Thoracic aorta (tissue), 2 donors: ENCODE measurements at places on chromosomes 4 and X. TPM values are rescaled to one million over a fixed set of nuclear protein-coding genes. Genes with fewer than 3 reads are reported as not detected.

The FAM184B gene
- not detected for total RNA-seq

The HSD17B13 gene
- total RNA-seq, result 0.54 TPM

The TMSB15A gene
- not detected for total RNA-seq

The PRSS12 gene
- total RNA-seq, result 0.27 TPM

The PPP2R2C gene
- 0.41 TPM for total RNA-seq

GRCh38 chr4:56859841-56860240 is 38.3 kb upstream of the SPINK2 start:
- no peaks in the 10 kb centered on the region for H3K27me3 ChIP-seq
- H3K4me3 ChIP-seq, result no peak overlapping the region
- peaks cover 14% of the 10 kb centered on the region for H3K4me1 ChIP-seq
- no peaks in the 10 kb centered on the region for H3K36me3 ChIP-seq
- H3K27ac ChIP-seq, result no peak overlapping the region

- no peaks in the 10 kb centered on the region for H3K27me3 ChIP-seq
- no peaks in the 10 kb centered on the region for H3K36me3 ChIP-seq
- H3K4me3 ChIP-seq, result no peak overlapping the region
- no peak overlapping the region for H3K27ac ChIP-seq
- DNase-seq, result no peak
Measured at GRCh38 chrX:20952180-20952579, 422.0 kb upstream of the CNKSR2 start.

DNA sequence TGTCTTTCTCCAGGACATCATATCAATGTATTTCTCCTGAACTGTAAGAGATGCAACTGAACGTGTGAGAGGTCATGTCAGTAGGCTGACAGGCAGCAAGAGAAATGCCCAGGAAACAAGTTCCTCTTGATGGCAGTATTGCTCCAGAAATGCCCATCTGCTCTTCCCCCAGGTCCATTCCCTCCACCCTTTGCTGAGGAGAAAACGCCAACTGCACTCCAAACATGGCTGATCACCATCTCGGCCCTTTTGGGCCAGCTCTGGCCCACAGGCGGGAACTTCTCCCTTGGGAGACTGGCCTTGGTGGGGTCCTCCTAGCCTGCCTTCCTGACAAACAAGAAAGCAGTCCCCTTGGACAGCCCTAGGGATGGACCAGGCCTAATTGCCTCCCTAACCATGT is 276.5 kb upstream of the AGTR2 start:
- H3K4me1 ChIP-seq, result no peaks in the 10 kb centered on the region
- DNase-seq, result no peak
- no peak overlapping the region for H3K4me3 ChIP-seq
- no peaks in the 10 kb centered on the region for H3K27me3 ChIP-seq

DNA sequence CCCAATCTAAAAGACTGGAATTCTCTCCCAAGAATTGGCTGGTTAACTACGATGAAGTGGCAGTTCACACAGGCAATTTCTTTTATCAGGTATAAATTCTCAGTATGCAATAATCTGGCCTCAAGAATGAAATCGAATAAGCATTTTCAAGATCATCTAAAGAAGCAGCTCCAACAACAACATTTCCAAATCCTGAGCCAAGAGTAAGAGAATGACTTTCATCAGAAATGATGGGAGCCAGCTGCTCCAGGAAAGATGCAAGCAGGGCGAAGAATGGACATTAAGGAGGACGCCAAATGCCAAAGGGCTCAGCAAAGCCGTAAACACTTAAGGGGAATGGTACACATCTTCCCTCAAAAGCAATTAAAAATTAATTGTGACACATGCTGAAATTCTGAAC is 12.0 kb downstream of the ADAMTS3 start:
- DNase-seq, result no peak
- no peaks in the 10 kb centered on the region for H3K4me1 ChIP-seq
- no peaks in the 10 kb centered on the region for H3K27me3 ChIP-seq
- no peaks in the 10 kb centered on the region for H3K36me3 ChIP-seq

DNA sequence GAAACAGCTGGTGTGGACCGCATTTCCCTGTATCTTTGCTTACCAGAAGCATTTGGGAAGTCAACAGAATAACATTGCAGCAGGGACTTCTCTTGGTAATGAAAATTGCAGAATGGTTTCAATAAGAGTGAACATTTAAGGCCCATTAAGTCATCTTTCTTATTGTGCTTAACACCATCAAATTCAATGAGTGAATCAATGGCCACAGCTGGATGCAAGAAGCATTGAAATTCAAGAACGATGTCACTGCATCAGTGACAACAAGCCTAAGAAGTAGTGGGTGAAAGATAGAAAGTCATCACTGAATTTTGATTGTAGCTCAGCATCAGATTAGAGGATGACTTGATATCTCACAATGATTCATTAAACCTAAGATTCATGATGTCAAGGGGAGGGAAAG is 93.9 kb upstream of the GPM6A start:
- H3K4me1 ChIP-seq, result no peaks in the 10 kb centered on the region
- DNase-seq, result no peak
- H3K27me3 ChIP-seq, result no peaks in the 10 kb centered on the region
- no peak overlapping the region for H3K4me3 ChIP-seq

GRCh38 chrX:6693051-6693450 is 158.1 kb upstream of the VCX3A start:
- no peaks in the 10 kb centered on the region for H3K36me3 ChIP-seq
- H3K4me3 ChIP-seq, result no peak overlapping the region
- no peak overlapping the region for H3K27ac ChIP-seq
- H3K27me3 ChIP-seq, result no peaks in the 10 kb centered on the region
- no peak for DNase-seq

DNA sequence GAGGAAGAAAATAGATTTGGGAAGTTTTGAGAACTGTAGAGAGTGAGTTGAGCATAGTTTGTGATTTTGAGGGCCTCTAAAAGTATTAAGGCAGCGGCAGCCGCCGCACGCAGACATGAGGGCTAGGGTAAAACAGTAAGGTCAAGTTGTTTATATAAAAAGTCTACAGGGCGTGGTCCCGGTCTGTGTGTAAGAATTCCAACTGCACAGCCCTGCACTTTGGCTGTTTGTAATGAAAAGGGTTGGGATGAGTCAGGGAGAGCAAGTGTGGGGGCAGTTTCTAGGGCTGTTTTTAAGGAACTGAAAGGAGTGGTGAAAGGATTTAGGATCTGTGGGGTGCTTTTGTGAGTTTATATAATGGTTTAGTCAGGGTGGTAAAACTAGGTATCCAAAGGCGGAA is 55.0 kb downstream of the BEX3 start:
- no peaks in the 10 kb centered on the region for H3K36me3 ChIP-seq
- no peak overlapping the region for H3K4me3 ChIP-seq
- DNase-seq, result no peak
- no peaks in the 10 kb centered on the region for H3K4me1 ChIP-seq

- H3K27me3 ChIP-seq, result no peaks in the 10 kb centered on the region
- H3K36me3 ChIP-seq, result no peaks in the 10 kb centered on the region
- no peak overlapping the region for H3K4me3 ChIP-seq
- H3K27ac ChIP-seq, result no peak overlapping the region
- DNase-seq, result no peak
Measured at GRCh38 chrX:17930850-17931249, 69.8 kb upstream of the RAI2 start.

GRCh38 chr4:82792912-82793649 is 5.5 kb downstream of the SCD5 start:
- no peaks in the 10 kb centered on the region for H3K27me3 ChIP-seq
- no peaks in the 10 kb centered on the region for H3K36me3 ChIP-seq
- peaks cover 8% of the 10 kb centered on the region for H3K4me1 ChIP-seq
- no peak for DNase-seq

DNA sequence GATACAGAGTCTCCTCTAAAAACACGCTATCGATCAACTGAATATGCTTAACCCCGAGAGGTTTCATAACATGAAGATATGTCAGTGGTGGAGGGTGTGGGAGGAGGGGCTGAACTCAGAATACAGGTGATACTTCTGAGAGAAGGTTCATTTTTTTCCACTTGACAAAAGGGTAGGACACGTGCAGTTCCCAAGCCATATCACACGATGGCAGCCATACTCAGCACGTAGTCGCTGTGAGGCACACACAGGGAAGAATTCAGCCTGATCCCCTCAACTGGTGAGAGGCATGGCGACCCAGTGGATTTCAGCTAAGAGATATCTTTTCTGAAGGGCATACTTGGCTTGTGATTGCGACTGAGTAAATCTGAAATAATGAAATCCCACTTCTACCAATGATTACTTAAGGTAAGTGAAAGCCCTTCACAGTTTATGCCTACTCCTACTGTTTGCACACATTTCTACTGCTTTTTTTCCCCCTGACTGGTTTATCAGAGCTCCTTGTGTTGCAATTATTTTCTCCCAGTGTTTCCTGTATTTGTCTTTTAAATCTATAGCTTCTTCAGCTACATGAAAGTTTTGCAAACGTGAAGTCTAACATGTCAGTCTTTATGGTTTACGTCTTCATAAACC is 133.1 kb downstream of the CORIN start:
- H3K4me3 ChIP-seq, result no peak overlapping the region
- no peak overlapping the region for H3K27ac ChIP-seq
- no peak for DNase-seq
- H3K4me1 ChIP-seq, result no peaks in the 10 kb centered on the region

DNA sequence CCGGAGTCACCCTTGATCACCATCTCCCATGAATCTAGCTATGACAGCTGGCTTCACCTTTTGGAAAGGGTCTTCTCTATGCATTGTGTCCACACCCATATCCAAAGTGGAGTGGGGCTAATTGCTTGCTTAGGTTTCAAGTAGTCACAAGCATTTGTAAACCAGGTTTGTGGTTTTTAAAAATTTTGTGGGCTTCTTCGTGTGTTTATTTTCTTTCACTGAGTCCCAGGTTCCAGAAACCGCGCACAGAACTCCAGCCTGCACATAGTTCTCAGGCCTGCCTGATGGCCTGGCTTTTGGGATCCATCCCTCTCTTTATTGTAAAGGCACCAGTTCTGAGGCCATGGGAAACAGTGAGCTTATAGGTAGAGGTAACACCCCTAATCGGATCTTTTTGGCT is 70.2 kb upstream of the TLR3 start:
- peaks cover 69% of the 10 kb centered on the region for H3K4me1 ChIP-seq
- DNase-seq, result no peak
- no peaks in the 10 kb centered on the region for H3K36me3 ChIP-seq
- no peaks in the 10 kb centered on the region for H3K27me3 ChIP-seq

GRCh38 chrX:137748827-137749226 is 182.9 kb downstream of the ZIC3 start:
- no peaks in the 10 kb centered on the region for H3K4me1 ChIP-seq
- H3K27ac ChIP-seq, result no peak overlapping the region
- no peak overlapping the region for H3K4me3 ChIP-seq

- no peaks in the 10 kb centered on the region for H3K36me3 ChIP-seq
- H3K4me3 ChIP-seq, result no peak overlapping the region
- H3K4me1 ChIP-seq, result no peaks in the 10 kb centered on the region
- H3K27me3 ChIP-seq, result no peaks in the 10 kb centered on the region
- DNase-seq, result no peak
- no peak overlapping the region for H3K27ac ChIP-seq
Measured at GRCh38 chr4:8610858-8611616, 18.5 kb downstream of the CPZ start.

DNA sequence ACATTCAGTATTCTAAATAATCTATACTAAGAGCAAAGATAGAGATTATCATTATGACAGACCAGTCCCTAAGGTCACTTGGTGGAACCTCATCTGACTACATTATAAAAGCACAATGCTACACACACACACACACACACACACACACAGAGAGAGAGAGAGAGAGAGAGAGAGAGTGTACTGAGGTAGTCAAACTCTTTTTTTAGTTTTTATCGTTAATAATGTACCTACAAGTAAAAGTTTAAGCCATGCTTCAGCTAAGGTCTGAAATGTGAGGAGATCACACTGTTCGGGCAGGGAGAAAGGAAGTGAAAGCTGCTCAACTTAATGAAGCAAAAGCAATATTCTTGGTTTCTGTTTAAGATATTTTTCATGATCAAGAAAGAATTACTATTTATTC is 75.8 kb upstream of the CCDC160 start:
- no peak overlapping the region for H3K4me3 ChIP-seq
- H3K36me3 ChIP-seq, result no peaks in the 10 kb centered on the region
- no peaks in the 10 kb centered on the region for H3K27me3 ChIP-seq
- H3K4me1 ChIP-seq, result no peaks in the 10 kb centered on the region
- no peak overlapping the region for H3K27ac ChIP-seq

DNA sequence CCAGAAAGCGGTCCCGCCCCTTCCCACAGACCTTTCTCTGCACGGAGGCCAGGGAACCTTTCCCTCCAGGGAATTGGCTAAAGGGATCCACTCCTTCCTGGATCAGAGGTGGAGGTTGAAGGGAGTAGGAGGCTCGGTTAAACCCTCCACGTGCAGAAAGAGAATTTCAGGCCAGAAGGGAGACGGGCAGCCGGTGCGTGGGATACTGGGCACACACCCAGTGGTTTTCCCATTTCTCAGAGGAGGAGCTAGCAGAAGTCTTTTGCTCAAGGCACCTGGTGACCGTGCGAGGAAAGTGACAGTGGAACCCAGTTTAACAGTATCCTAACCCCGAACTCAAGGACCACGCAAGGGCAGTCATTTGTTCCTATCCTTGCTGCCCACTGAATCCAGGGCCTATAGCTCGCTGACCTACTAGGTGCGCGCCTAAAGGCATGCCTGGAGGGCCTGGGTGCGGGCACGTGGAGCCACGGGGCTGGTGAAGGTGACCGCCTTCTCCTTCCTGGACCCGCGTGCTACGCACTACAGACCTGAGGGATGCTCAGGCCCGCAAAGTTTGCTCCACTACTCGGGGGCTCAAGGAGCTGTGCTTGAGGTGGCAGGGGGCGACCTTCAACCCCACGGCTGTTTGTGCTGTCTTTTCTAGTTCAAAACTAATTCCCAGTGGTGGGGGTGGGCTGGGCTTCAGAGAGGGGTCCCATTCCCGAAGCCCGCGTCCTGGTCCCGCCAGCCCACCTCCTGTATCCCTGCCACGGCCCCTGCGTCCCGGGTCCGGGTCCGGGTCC is 587 bp upstream of the AFF2 start:
- H3K4me3 ChIP-seq, result peak overlapping the region; percentile 58
- no peaks in the 10 kb centered on the region for H3K4me1 ChIP-seq

DNA sequence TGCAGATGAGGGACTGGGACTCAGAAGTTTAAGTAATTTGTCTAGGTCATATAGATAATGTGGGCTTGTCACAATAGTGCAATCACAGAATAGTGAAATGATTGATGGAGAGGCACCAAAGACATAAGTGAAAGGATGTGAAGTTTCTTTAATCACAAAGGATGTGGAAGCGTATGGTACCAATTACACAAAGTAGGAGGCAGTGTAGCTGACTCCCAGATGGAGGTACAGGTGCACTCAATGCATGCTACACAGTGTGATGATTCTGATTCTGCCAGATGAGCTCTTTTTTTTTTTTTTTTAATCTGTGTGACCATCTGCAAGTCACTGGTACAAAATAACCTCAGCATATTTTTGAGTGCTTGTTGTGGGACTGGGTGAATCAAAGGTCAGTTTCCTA is 411.3 kb downstream of the SPRY1 start:
- no peak overlapping the region for H3K27ac ChIP-seq
- H3K4me3 ChIP-seq, result no peak overlapping the region
- no peaks in the 10 kb centered on the region for H3K4me1 ChIP-seq
- no peaks in the 10 kb centered on the region for H3K27me3 ChIP-seq
- DNase-seq, result no peak
- no peaks in the 10 kb centered on the region for H3K36me3 ChIP-seq
